ENCODE measurements at places on chromosomes 2 and 18. TPM values are rescaled to one million over a fixed set of nuclear protein-coding genes. Genes with fewer than 3 reads are reported as not detected.

DNA sequence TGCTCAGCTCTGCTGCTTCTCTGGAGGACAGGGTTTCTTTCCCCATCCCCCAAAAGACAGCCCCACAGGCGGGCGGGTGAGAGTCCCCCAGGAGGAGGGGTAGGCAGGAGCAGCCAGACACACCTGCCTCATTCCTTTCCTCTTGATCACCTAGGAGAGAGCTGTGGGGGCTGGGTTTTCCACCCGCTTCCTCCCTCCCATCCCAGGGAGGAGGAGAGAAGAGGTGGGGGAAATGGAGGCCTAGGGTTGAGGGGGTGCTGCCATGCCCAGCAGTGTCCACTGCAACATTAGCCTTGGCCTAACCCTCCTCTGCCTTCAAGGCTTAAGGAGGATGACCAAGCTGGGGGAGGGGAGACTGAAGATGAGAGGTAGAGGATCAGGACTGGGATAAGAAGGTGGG lies 14.7 kb downstream of the WNT10A start:
- no peak overlapping the region for H3K4me3 ChIP-seq
- peaks cover 90% of the 10 kb centered on the region for H3K27me3 ChIP-seq
- H3K27ac ChIP-seq, result no peak overlapping the region
- H3K4me1 ChIP-seq, result peaks cover 24% of the 10 kb centered on the region

- no peak for DNase-seq
- H3K4me1 ChIP-seq, result no peaks in the 10 kb centered on the region
- H3K36me3 ChIP-seq, result no peaks in the 10 kb centered on the region
- H3K27me3 ChIP-seq, result no peaks in the 10 kb centered on the region
Measured at GRCh38 chr2:167946441-167946841, 301.0 kb downstream of the STK39 start.

GRCh38 chr18:75206452-75207309 lies 2.3 kb downstream of the PTGR3 start:
- peak overlapping the region; percentile 95 for H3K4me3 ChIP-seq
- H3K27ac ChIP-seq, result no peak overlapping the region
- H3K36me3 ChIP-seq, result peaks cover 15% of the 10 kb centered on the region
- H3K4me1 ChIP-seq, result peaks cover 19% of the 10 kb centered on the region

DNA sequence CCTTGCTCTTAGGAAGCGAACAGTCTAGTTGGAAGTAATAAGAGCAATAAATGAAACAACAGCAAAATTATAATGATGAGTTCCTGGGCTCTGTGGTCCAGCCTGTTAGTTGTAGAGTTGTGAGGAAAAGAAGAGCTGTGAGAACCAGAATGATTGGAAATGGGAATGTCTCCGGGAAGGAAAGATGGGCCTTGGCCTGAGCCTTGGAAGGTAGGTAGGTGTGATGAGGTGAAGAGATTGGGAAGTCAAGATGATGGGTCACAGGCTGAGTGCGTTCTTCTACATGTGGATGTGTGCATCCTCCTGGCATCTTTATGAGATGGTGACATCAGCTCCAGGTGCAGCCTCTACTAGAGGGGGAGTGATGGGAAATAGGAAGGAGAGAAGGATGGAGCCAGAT lies 115.2 kb upstream of the EML6 start:
- no peaks in the 10 kb centered on the region for H3K27me3 ChIP-seq
- H3K36me3 ChIP-seq, result peaks cover 15% of the 10 kb centered on the region
- H3K4me1 ChIP-seq, result peaks cover 26% of the 10 kb centered on the region

DNA sequence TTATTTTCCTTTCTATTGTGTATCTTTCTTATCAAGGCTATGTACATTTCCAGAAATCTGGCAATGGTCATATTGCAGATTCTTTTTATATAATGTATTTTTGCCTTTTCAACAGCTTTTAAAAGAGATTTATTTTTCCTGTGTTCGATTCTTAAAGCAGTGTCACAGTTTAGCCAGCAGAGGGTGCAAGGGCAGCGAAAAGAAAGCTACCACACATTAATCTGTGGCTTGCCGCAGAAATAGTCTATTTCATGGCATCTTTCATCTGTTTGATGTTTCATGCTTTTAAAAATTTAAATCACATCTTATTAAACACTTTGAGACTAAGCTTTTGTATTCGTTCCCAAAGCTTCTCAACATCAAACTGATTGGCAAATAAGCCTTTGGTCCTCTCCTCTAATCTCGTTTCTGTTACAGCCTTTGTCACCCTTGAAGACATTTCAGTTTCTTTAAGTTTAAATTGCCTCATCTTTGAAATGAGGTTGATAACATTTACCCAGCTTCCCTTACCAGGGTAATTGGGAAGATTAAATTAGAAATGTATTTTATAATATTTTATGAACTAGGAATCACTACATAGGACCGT lies 73.3 kb downstream of the PIK3C3 start:
- H3K36me3 ChIP-seq, result peaks cover 5% of the 10 kb centered on the region
- H3K4me3 ChIP-seq, result no peak overlapping the region
- no peaks in the 10 kb centered on the region for H3K4me1 ChIP-seq

DNA sequence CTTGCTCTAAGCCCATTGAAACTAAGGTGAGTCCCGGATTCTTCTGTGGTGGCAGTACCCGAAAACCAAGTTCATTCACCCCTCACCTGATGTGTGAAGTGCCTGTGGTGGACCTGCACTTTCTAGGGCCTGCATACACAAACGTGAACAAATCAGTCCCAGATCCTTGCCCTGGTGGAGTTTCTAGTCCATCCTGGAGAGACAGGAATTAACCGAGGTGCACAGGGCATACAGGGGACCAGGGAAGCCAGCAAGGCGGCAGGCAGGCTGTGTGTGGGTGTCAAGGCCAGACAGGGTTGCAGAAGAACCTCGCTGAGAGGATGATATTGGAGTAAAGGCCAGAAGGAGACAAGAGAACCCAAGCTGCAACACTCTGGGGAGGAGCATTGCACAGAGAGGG lies 106.1 kb downstream of the SMIM21 start:
- no peak overlapping the region for H3K4me3 ChIP-seq
- H3K4me1 ChIP-seq, result no peaks in the 10 kb centered on the region
- DNase-seq, result no peak

GRCh38 chr18:34212511-34212910 lies 12.2 kb downstream of the NOL4 start:
- no peaks in the 10 kb centered on the region for H3K36me3 ChIP-seq
- no peak overlapping the region for H3K4me3 ChIP-seq
- H3K27ac ChIP-seq, result no peak overlapping the region
- DNase-seq, result no peak
- H3K4me1 ChIP-seq, result no peaks in the 10 kb centered on the region

Gene KCNE4
- total RNA-seq, result 3.1 TPM

Gene RAB27B
- 0.88 TPM for total RNA-seq

Gene ZBTB7C
- total RNA-seq, result 0.50 TPM

Gene ZNF385B
- total RNA-seq, result not detected

Gene TRIP12
- 83.1 TPM for total RNA-seq

DNA sequence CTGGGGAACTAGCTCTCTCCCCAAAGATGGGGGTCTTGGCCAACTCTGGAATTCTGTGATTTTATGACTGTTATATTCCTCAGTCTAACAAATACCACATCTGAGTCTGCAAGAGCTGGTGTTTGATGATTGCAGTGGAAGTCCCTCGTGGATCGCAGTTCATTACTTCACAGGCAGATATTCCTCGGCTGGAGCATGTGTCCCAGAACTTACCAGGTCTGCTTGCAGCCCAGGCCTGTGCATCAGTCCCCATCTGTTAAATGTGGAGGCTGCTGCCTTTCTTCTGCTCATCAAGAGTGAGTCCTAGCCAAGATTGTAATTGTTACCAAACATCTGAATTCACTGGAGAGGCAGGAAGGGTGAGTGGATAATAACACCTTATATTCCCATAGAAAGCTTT lies 55.5 kb downstream of the PRKCE start:
- no peak for DNase-seq
- no peaks in the 10 kb centered on the region for H3K27me3 ChIP-seq
- H3K4me3 ChIP-seq, result no peak overlapping the region
- H3K27ac ChIP-seq, result no peak overlapping the region

GRCh38 chr2:160209516-160209856 lies 9.4 kb upstream of the ITGB6 start:
- no peak overlapping the region for H3K4me3 ChIP-seq
- DNase-seq, result peak; percentile 89
- peak overlapping the region; percentile 85 for H3K27ac ChIP-seq
- H3K36me3 ChIP-seq, result no peaks in the 10 kb centered on the region
- peaks cover 83% of the 10 kb centered on the region for H3K4me1 ChIP-seq

- H3K27ac ChIP-seq, result no peak overlapping the region
- no peak overlapping the region for H3K4me3 ChIP-seq
- H3K27me3 ChIP-seq, result no peaks in the 10 kb centered on the region
- no peaks in the 10 kb centered on the region for H3K36me3 ChIP-seq
- no peaks in the 10 kb centered on the region for H3K4me1 ChIP-seq
Measured at GRCh38 chr2:4931721-4932365, 760.3 kb upstream of the SOX11 start.

Gene PUS10
- total RNA-seq, result 6.4 TPM

Gene TBC1D8
- total RNA-seq, result 18.6 TPM

DNA sequence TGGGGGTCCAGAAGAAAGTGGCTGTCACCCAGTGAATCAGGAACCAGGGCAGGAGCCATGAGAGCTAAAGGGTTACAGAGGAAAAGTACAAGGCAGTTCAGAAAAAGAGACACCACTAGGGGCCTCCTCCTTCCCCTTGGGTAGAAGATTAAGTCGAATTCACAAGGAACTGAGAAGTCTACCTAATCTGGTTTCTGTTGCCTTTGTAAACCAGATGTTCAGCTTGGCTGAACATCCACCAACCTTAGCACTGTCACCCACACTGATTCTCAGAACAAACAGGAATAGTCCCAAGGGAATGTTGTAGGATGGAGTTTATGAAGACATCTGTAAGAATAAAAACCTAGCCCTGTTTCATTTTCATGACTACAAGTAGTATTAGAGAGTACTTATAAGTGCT lies 90.4 kb upstream of the NOSTRIN start:
- H3K4me3 ChIP-seq, result no peak overlapping the region
- H3K27ac ChIP-seq, result no peak overlapping the region
- no peaks in the 10 kb centered on the region for H3K27me3 ChIP-seq
- no peaks in the 10 kb centered on the region for H3K4me1 ChIP-seq
- DNase-seq, result no peak

DNA sequence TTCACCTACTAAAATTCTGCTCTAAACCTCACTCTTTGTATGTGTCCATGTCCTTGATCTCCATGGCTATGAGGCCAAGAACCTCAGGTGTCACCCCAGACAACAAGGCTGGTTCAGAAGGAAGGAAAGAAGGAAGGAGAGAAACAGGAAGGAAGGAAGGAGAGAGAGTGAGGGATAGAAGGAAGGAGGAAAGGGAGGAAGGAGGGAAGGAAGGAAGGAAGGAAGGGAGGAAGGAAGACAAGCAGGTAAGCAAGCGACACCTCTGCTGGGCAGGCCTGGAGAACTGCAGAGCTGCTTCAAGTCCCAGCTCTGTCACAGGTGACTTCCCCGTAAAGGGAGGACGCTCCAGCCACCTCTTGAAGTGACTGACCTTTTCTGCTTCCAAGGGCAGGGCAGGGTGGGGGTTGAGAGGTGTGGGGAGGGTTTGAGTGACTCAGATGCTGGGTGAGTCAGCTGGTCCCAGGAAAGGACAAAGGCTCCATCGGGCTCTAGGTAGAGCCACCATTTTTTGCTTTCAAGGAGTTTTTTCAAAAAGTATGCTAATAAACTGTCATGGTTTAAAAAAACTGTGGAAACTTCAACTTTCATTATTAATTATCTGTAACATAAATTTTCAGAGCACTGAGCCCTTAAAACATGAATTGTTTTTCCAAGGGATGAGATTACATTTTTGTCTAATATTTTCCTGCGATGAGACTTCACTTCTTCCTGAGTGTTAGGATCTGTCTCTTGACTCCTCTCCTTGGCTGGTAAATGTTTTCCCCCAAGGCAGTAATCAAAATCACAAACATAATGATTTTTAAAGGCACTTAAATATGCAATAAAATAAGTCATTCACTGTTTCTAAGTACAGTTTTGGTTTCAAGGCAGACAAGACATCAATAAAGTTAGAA lies 90.1 kb upstream of the L3MBTL4 start:
- H3K27ac ChIP-seq, result no peak overlapping the region
- DNase-seq, result no peak
- no peaks in the 10 kb centered on the region for H3K36me3 ChIP-seq
- H3K4me1 ChIP-seq, result peaks cover 4% of the 10 kb centered on the region
- no peak overlapping the region for H3K4me3 ChIP-seq

DNA sequence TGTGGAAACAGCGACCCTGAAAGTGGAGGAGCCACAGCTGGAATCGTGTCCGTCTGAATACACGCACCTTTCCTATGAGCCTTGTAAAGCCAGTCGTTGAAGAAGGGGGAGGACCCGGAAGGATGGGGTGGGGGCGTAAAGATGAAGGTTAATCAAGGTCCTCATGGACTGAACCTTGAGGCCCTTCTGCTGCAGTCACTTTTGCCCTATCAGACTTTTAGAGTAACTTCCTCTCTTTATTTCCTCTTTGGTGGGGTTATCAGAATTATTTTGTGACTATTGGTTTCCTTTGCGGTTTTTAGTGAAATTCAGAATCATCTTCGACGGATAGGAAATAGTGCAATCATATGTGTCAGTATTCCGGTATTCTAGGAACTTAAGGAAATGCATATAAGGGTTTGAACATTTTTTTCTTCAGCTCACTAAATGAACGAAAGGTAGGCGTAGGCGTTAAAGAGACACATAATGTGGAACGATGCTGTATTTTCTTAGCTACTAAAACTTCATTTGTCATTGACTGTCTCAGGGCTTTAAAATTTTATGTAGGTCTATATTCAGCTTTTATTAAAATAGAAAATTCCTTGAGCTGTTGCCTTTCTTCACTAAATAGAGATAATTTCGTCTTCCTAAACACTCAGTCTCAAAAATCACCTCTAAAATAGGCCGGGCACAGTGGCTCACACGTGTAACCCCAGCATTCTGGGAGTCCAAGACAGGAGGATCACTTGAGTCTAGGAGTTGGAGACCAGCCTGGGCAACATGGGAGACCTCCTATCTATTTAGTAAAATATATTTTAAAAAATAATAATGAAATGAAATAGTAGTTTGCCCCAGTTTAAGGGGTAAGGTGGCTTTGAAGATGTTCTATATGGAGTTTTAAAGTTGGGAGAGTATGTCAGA lies 1.4 kb upstream of the YES1 start:
- no peak for DNase-seq
- peaks cover 7% of the 10 kb centered on the region for H3K36me3 ChIP-seq
- peak overlapping the region; percentile 81 for H3K4me3 ChIP-seq
- peaks cover 14% of the 10 kb centered on the region for H3K4me1 ChIP-seq
- no peaks in the 10 kb centered on the region for H3K27me3 ChIP-seq

DNA sequence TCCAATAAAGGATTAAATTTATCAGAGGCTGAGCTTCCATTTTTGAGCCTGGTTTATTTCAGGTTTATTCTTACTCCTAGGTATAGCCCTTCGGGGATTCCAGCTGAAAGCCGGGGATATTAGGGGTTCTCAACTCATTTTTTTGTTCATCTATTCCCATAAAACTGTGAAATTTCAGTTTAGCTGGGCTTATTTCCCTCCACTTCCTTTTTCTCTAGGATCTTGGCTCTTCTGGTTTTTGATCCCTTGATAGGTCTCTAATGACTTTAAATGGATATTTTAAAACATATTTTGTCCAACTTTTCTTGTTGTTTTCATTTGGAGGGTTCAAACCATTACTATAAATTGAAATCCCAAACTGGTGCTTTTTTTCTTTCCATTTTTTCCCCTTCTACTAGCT lies 23.6 kb upstream of the ZNF512 start:
- H3K27ac ChIP-seq, result no peak overlapping the region
- DNase-seq, result no peak
- H3K4me3 ChIP-seq, result no peak overlapping the region
- no peaks in the 10 kb centered on the region for H3K36me3 ChIP-seq
- H3K4me1 ChIP-seq, result no peaks in the 10 kb centered on the region
- no peaks in the 10 kb centered on the region for H3K27me3 ChIP-seq

Data from SJSA1 (cell line).